T follicular helper cell (primary cell): ENCODE measurements at places on chromosomes 7 and 10.

DNA sequence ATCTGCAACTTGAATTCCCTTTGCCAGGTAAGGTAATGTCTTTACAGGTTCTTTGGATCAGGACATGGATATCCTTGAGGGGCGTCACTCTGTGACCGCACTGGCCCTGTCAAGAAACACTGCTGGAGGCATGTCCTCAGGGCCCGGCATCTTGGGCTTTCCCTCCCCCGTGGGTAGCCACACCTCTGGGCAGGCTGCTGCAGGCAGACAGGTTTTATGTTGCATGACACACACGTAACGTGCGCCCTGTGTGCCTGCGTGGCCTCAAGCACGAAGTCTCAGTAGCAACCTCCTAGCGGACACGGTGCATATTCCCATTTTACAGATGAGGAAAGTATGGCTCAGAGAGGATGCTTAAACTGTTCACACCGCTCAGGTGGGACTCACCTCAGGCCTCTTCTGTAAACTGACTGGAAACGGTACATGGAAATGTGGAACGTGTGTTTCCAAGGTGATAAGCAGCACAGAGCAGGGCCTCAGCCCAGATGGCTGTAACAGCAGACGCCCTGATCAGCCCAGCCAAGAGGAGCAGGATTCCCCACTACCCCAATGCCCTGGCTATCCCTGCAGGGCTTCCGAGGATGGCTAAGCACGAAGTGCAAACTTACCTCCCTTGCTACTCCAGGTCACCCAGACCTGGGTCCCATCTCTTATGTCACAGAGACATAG lies 553.6 kb downstream of the TCERG1L start:
- no peak for DNase-seq

DNA sequence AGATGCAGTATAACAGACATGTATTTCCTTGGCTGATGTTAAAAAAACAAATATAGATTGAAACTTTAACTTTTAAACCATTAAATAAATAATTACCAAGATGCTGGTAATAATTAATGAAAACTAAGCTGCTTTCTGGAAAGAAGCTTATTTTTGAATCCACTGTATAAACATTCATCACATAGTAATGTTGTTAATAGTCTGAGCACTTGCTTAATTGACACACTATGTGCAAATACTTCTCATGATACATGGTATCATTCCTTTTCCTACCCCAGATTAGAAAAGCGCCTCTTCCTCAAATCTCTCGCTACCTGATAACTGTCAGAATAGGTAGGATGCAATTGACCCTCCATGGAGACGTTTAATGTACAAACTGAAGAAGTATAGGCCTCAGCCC lies 15.0 kb upstream of the COL28A1 start:
- no peak for DNase-seq

- no peak for DNase-seq
These were observed 133.3 kb downstream of the MPP7 start for GRCh38 chr10:28169525-28169924.

DNA sequence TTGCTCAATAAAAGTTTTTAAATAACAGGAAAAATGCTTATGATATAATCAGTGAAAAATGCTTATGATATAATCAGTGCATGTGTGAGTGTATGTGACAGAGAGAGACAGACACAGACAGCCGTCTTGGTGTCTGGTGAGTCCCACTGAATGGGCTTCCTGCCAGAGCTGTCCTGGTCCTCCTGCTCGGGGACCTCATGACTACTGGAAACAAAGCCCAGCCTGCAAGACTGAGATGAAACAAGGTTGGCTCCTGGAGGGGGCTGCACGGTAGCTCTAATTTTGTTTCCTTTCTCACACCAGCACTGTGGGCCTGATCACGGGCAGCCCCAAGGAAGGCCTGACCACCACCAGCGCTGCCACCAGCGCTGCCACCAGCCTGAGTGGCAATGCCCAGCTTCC lies 57.3 kb downstream of the NRP1 start:
- no peak for DNase-seq

DNA sequence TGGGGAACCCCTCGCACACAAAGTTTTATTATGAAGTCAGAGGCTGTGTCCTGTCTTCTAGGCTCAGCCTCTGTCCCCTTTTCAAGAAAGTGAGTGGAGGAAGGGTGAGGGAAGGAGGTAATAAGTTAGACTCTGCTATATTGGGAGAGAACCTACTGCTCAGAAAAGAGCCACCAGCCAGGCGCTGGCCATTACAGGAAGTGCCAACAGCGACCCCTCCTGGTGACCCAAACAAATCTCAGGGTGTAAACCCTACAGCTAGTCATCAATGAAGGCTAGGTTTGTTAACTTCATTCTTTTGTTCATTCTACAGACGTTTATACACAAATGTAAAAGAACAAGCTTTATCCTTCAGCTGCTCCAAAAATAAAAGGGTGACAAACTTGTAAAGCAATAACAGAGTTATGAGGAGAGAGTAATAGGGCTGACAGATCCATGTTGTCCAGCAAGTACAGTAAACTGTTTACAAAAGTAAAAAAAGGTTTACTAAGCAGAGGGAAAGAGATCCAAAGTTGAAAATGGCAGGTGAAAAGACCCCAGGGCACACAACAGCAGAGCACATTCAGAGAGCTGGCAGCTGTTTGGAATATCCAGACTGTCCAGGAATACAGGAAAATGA lies 82.7 kb downstream of the FAM204A start:
- DNase-seq: no peak

- DNase-seq: no peak
These were observed 328.7 kb downstream of the LHFPL3 start for GRCh38 chr7:104657134-104657533.

GRCh38 chr7:157949711-157950110 lies 612.9 kb downstream of the DNAJB6 start:
- DNase-seq: no peak

GRCh38 chr10:48604991-48605508 lies at the start of gene ARHGAP22:
Gene ARHGAP22 (minus strand): TSS chr10:48605073. CDS start chr10:48604796, 277 bp downstream.
- DNase-seq: no peak

DNA sequence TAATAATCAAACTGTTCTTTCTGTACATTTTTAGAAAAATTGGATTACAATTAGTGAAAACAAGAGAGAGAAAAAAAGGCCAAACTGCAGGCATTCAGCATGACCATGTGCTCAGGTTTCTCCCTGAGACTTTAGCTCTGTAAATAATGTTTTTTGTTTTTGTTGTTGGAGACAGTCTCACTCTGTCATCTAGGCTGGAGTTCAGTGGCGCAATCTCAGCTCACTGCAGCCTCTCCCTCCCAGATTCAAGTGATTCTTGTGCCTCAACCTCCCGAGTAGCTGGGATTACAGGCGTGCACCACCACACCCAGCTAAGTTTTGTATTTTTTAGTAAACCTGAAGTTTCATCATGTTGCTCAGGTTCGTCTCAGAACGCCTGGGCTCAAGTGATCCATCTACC lies 23.0 kb downstream of the BZW2 start:
- DNase-seq: no peak

DNA sequence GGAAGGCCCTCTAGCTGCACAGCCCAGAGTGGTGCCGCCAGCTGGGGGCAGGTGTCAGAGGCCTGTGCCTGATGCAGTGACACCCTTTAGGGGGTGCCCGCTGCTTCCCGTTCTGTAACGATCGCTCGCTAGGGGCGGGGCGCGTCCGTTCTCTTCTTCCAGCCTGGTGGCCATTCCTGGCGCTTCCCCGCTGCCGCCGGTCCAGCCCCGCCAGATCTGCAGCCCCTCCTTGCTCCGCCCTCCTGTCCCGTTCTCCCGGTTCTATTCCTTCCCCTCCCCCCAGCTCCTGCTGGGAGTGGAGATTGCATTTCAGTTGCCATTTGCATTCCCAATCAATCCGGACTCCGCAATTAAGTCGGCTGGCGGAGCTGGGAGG lies 39.2 kb downstream of the AGAP3 start:
- DNase-seq: no peak

GRCh38 chr7:150465414-150465813 lies 15.0 kb downstream of the GIMAP8 start:
- no peak for DNase-seq

- DNase-seq: no peak
These were observed 287.6 kb downstream of the SORCS3 start for GRCh38 chr10:104928734-104929133.

DNA sequence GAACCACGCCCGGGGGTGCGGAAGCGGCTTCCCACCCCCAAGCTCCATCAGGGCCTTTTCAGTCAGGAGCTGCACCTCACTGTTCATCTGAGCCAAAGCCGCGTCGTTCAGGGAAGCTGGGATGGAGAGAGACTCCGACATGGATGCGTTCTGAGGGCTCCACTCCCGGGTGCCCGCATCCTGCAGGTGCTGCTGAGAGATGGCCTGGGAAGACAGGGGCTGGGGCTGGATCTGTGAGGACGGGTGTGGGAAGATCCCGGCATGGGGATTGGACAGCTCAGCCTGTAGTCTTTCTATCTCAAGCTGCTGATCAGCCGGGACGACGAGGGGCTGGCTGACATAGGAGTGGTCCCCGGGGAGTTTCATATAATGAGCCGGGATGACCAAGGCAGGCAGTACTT lies 45.0 kb upstream of the NMT2 start:
- no peak for DNase-seq

- DNase-seq: no peak
These were observed 18.9 kb downstream of the ABI1 start for GRCh38 chr10:26841733-26842317.

DNA sequence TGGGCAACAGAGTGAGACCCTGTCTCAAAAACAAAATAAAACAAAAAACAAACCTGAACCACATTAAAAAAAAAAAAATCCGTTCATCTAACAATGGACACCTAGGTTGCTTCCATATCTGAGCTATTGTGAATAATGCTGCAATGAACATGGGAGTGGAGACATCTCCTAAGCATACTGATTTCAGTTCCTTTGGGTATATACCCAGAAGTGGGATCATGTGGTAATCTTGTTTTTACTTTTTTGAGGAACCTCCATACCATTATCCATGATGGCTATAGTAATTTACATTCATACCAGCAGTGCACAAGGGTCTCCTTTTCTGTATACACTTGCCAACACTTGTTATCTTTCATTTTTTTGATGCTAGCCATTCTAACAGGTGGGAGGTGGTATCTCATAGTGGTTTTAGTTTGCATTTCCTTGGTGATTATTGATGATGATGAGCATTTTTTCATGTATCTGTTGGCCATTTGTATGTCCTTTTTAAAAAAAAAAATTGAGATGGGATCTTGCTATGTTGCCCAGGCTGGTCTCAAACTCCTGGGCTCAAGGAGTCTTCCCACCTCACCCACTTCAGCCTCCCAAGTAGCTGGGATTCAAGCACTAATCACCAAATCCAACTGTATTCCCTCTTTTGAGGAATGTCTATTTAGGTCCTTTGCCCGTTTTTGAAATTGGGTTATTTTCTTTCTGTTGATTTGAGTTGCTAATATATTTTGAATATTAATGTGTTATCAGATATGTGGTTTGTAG lies 17.5 kb downstream of the CDK13 start:
- no peak for DNase-seq

DNA sequence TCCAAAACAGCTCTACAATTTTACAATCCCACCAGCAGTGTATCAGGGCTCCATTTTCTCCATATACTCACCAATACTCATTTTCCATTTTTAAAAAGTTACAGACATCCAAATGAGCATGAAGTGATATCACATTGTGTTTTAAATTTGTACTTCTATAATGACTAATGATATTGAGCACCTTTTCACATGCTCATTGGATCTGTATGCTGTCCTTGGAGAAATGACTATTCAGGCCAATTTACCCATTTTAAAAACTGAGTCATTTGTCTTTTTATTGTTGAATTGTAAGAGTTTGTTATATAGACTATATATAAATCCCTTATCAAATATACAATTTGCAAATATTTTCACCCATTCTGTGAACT lies 162.0 kb downstream of the MAGI2 start:
- no peak for DNase-seq

DNA sequence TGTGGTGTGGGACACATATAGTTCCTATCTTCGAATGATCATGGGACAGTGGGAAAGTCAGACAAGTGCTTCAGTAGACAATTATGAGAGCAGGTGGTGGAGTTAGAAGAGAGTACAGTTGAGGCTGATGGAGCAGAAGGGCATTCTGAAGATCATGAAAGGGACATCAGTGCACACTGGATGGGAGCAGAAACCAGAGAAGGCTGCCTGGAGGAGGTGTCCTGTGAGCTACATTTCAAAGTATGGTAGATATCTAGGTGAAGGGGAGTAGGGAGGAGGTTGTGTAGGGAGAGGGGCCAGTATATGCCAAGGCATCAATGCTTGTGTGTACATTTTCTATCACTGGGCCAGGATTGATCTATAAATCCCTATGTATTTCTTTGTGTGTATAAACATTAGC lies 100.2 kb upstream of the PDCD4 start:
- DNase-seq: no peak

- no peak for DNase-seq
These were observed 31.5 kb upstream of the KMT2E start for GRCh38 chr7:104982308-104983075.

DNA sequence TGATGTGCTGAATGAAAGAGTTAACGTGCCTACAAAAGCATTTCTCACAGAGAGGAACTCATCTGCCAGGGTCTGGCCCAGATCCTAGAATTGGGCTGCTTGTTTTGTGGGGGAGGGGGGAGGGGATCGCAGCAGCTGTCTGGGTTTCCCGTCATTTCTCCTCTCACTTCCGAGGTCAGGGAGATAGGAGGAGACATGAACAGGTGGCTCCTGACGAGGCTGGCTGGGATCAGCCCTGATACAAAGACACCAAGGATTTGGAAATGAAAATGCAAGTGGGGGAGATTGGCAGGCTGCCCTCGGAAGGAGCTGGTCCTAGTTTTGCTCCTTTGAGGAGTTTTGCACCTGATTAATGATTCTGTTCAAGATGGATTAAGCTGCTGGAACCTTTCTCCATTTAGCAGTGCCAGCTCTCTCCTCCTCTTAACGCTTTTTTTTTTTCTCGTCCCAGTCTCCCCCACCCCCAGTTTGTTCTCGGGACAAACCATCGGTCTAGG lies 86.8 kb upstream of the KMT2C start:
- DNase-seq: no peak

DNA sequence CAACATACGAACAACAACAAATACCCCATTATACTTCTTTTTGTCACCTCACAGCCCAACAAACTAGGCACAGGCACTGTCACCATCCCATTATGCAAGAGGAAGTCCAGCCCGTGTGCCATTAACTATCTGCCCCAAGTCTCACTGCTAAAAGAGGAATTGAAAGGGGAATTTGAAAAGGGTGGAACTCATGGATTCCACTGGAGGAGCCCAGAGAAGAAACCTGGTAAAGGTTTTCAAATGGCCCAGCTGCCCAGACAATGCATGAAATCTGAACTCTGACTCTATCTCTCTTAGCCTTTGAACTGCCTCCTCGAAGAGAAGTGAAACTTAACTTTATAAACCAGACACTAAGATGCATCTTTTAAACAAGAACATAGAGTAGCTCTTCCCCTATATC lies 130.0 kb downstream of the PLXNA4 start:
- no peak for DNase-seq

- DNase-seq: no peak
These were observed 18.6 kb upstream of the IFIT2 start for GRCh38 chr10:89283025-89283935.
